ENCODE measurements at places on chromosomes 13 and 19.

DNA sequence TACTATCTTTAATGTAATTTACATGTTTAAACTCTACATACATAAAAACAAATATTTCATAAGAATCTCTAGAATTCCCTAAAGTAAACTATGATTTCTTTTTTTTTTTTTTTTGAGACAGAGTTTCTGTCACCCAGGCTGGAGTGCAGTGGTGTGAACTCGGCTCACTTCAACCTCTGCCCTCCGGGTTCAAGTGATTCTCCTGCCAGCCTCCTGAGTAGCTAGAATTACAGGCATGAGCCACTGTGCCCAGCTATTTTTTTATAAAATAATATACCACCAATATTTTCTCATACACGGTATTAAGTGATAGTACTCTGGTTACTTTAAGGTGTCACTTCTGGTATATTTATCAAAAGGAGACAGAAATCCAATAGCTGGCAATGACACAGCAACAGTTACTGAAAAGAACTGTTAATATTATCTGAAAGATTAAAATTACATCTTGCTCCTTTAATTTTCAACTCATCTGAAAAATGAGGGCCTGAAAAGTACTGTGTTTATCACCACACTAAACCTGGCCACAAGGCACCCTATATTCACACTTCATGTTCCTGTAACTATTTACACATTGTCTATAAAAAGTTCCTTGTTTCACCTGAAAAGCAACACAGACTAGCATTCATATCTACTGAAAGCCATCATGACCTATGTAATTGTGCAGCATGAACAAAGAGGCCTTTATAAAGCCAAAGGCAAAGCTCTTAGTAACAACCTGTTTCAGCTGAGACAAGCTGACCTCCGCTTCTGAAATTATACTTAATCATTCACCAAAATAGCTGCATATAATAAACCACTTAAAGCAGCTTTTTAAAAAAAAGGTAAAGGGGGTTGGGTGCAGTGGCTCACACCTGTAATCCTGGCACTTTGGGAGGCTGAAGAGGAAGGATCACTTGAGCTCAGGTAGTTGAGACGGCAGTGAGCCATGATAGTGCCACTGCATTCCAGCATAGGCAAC lies 106.1 kb downstream of the SLC25A15 start:
- DNase-seq: no peak

DNA sequence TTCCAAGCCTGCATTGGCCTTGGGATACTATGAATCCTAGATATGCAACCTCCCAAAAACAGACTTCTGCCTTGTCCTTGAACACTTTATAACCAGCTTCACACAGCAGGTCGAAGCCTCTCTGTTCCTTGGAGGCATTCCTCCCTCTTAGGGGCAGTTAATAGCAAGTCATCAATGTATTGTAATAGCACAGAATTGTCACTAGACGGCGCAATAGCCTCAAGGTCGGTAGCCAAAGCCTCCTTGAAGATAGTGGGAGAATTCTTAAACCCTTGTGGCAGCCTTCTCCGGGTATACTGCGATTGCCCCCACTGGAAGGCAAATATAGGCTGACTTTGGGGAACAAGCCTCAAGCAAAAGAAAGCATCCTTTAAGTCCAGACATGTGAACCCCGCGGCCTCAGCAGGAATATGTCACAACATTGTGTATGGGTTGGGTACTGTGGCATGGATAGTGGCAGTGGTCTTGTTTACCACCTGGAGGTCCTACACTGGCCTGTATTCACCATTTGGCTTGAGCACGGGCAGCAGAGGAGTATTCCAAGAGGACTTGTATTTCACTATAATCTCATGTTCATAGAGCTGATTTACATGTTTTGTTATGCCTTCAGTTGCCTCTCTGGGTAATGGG lies 61.1 kb downstream of the ZNF431 start:
- DNase-seq: no peak

GRCh38 chr13:48096670-48097069 lies 1.8 kb upstream of the MED4 start:
- no peak for DNase-seq

DNA sequence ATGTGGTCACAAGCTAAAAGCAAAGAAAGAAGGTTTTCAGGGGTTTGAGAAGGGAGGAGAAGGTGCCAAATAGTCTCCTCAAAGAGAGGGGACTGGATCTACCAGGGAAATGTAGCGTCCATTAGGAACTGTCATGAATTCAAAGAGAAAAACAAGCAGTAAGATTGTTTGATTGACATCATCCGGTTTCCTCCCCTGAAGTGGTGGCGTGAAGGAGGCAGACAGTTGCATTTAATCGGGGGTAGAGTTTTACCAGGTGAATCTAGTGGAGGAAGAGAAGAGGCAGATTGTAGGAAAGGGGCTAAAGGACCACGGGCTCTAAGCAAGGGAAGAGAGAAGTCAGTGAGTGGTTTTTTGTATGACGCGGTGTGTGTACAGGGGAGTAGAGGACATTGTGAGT lies 13.0 kb upstream of the CYSLTR2 start:
- no peak for DNase-seq

- DNase-seq: no peak
These were observed 20.6 kb downstream of the ZNF701 start for GRCh38 chr19:52590728-52591127.

GRCh38 chr19:28350673-28351072 lies 862.3 kb downstream of the UQCRFS1 start:
- no peak for DNase-seq

DNA sequence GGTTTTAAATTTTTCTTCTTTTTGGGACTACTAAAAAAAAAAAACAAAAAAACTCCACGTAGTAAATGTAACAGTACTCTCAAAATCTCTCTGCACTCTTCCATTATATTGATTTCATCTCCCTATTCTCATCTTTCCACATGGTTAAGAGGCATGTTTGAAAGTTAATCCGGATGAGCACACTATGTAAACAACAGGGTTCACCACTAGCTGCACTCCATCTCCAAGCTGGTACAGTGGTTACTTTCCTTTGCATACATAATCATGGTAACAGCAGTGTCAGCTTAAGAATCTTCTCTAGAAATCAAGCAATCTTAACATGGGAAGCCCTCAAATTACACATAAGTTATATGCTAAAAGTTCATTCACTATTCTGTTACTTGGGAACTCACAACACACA lies 92.6 kb downstream of the MIPEP start:
- no peak for DNase-seq

- no peak for DNase-seq
These were observed at the start of gene ZNF331 for GRCh38 chr19:53537521-53538377. TSS of gene ZNF331 (plus strand) at chr19:53538145. CDS start at chr19:53569377, 31,232 bp downstream.

DNA sequence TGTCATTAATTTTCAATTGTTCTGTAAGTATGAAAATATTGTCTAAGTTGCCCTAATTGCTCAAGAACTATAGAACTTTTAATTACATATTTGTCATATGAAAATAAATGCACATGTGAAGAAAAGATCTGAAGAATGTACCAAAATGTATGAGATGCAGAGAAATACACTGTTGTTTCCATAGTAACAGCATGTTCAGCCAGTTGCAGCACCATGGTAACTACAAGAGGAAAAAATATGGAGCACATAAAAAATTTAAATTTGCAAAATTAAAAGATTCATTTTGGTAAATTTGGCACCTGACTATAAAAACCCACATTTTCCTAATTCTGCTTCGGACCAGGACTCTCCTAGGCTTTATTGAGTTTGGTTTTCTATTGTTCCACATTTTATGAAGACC lies 1170.0 kb upstream of the MIR17HG start:
- DNase-seq: no peak

GRCh38 chr19:49497047-49497788 lies 984 bp downstream of the RPS11 start:
- no peak for DNase-seq

- no peak for DNase-seq
These were observed 14.3 kb downstream of the IER2 start for GRCh38 chr19:13164343-13165161.

DNA sequence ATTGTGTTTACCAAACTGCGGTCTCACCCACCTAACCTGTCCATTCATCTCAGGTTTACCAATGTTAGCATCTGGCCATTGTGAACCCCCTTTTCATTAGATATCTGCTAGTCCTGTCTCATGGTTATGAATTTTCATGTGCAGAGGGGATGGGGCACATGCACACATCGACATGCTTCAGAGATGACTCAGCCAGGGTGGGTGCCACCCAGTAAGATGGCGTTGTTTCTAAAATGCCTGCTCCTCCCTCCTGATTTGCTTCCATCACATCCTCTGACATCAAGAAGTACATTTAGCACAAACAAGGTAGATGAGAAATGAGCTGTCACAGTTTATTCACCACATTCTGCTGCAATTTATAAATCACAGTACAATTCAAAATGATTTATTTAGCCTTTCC lies 51.3 kb downstream of the GPALPP1 start:
- DNase-seq: no peak

All from AG04450 (cell line).